ENCODE measurements at places on chromosomes 6 and 20.

DNA sequence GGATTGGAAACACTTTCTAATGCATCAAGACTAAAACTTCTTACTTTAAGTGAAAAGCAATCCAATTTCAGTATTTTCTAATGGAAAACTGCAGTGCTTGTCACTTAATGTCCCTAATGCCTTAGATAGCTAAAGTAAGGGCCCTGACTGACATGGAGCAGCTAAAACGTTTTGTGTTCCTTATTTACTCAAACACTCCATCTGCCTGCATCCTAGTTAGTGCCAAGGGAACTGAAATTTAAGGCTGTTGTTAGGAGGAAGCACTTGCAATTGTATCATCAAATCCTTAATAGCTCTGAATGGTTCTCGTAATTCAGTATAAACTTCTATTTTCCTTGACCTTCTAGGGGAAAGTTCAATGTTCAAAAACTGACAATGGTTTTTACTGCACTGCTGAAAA is 127.4 kb downstream of the GJA10 start:
- DNase-seq, result no peak

- DNase-seq, result no peak
Measured at GRCh38 chr6:170100046-170100445, 190.8 kb downstream of the DLL1 start.

DNA sequence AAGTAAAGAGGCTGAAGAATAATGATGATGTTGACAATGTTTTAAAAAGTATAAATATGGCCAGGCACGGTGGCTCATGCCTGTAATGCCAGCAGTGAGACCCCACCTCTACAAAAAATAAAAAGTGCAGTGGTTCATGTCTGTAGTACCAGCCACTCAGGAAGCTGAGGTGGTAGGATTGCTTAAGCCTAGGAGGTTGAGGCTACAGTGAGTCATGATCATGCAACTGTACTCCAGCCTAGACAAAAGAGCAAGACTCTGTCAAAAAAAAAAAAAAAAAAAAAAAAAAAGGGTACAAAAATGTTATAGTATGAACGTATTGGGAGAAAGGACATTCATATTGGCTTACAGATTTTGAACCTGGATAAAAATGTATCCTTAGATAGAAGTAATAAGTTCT is 543.1 kb upstream of the IRAK1BP1 start:
- DNase-seq, result no peak

DNA sequence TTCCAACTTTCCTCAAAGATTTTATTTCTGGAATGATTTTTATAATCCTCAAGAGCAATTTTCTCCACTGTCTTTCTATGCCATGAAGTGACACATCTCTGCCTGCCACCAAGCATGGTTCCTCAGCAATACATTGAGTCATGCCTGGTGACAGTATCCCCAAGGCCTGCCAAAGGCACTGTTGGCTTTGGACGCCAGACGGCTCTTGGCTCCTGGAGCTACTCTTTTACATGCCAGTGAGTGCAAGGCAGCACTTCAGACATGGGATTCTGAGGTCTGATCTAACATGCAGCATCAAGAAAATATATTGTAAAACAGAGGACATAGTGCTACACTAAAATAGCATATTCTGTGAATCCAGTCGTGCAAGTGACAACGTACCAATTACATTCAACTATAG is 20.1 kb upstream of the PLEKHG1 start:
- DNase-seq, result no peak

DNA sequence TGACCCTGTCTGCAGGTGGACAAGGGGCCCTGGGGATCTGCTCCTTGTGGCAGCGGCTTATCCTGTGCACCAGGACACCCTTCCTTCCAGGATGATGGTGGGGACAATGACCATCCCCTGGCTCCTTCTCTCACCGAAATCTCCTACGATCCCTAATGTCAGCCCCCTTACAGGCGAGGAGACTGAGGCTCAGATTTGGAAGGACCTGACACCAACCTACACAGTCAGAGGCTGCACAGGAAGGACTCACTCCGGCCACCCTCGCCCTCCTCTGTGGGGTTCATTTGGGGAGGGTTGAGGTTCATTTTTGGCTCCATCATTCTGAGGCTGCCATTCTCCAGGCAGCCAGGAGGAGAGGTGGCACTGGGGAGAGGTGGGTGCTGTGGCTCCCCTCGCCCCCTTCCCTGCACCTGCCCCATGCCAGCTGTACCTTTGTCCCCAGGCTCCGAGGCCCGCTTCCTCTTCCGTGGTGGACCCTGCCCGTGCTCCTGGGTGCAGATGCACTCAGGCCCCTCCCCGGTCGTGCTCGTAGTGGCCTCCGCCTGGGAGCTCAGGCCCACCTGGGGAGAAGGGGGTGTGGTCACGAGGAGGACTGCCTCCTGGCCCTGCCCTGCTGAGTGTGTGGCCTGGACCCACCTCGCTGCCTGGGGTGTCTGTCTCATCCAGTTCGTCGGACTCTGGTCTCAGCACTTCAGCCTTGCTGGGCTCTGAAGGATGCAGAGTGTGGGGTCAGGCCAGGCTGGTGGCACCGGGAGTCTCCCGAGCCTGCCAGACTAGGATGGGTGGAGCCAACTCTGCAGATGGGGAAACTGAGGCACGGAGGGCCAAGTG is 5.3 kb upstream of the CABLES2 start:
- DNase-seq, result no peak

GRCh38 chr20:35462351-35462750 is 7.0 kb downstream of the CEP250 start:
- DNase-seq, result no peak

GRCh38 chr6:132391391-132392269 is 9.6 kb downstream of the MOXD1 start:
- DNase-seq, result no peak

- DNase-seq, result no peak
Measured at GRCh38 chr6:121436960-121437850, 1.8 kb downstream of the GJA1 start.

DNA sequence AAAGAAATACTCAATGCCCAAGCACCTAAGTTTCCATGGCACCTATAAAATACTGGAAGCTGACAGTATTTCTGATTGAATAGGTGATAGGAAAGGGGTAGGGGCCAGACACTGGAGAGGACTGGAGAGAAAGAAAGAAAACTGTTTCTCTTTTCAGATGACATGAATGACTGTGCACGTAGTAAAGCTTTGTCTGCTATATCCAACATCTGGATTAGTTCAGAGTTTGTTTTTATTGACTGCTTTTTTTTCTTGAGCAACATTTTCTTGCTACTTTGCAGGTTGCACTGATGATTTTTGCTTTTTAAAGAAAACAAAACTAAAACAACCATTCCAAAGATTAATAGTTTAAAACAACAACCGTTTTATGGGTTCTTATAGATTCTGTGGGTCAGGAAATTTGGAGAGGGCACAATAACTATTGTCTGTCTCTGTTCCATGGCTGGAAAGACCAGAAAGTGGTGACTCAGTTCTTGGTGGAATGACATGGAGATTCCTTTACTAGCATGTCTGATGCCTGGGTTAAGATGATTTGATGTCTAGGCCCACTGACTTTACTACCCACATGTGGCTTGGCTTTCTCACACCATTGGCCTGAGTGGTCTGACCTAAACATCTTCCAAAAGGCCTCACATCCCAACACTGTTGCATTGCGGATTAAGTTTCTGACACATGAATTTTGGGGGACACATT is 12.2 kb upstream of the LRP11 start:
- no peak for DNase-seq

DNA sequence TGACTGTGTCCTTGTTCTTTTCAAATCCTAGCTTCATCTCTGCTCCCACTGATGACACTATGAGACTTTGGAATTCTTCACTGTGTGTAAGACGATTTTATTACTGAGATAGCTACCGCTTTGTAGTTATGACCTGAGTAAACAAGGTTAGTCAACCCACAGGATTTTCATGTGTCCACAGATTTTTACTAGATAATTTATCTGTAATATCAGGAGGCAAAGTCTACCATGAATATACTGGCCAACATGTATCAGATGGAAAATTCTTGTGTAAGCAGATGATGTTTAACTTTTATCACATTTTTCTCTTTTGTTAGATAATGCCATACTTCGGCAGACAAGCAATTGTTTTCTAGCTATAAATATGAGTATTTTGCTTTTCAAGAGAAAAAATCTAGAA is 119.8 kb downstream of the SGK1 start:
- no peak for DNase-seq

DNA sequence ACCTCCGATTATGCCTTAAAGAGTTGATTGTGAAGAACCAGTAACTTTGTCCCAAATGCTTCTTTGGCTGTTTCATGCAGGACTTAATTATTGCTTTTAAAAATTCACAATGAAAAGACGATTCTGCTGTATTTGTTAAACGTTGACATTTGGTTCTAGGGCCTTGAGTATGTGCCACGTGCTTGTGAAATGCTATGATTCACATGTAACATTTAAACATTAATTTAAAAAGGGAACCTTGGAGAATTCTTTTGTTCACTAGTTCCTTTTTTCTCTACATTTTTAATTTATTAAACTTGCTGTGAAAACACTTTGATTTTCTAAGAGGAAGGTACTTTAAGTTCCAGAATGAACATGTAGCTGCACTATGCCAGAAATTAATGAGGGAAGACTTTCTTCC is 9.5 kb downstream of the GZF1 start:
- no peak for DNase-seq

GRCh38 chr6:150349546-150349945 is 19.3 kb upstream of the IYD start:
- DNase-seq, result no peak

DNA sequence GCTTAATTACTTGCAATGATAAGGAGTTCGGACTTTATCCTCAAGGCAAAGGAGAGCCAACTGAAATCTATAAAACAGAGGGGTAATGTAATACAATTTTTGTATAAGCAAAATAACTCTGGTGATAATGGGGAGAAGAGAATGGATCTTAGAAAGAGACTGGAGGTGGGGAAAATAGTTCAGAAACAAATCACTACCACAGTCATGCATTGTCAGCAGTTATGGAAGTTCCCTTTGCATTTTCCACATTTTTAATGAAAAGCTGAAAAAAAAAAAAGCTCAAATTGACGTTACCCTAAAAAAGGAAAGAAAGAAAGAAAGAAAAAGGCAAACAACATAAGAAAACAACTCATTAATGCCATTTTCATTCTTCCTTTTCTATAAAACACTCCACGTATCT is 337.6 kb upstream of the HSF2 start:
- no peak for DNase-seq

DNA sequence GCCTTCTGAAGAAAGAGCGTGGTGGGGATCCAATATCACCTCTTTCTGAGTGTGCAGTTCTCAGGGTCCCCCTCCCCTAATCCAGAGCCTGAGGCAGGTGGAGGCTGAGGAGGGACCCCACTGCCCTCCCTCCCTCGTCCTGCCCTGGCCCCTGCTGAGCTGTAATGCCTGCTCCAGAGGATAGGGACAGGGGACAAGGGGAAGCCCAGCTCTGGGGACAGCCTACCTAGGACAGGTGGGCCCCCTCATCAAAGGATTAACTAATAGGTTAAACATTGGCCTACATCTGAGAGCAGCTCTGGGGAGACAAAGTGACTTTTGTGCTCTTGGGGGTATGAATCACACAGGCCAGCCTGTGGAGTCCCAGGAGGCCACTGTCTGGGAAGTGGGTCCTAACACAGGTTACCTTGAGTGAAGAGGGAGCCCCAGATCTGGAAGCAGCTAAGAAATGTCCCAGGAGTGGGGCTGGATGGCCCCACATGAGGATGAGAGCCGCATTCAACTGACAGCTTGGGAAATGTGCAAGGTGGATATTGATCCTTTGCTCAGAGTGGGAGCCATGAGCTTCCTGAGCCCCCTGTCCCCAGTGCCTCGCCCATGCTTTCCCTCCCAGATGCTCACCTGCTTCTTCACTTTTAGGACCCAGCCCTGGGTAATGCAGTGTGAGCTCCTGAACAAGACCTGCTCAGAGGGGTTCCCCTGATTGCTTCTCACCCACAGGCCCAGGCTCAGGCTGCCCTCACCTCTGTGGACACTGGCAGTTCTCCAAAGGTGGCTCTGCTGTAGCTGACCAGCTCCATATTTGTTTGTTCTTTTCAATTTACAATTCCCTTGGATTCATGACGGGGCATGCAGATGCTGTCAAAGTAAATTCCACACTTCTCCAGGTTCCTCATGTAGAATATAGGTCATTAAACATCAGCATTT is 17.8 kb upstream of the CST9L start:
- DNase-seq, result no peak

- DNase-seq, result no peak
Measured at GRCh38 chr6:15608396-15608795, 54.4 kb downstream of the DTNBP1 start.

DNA sequence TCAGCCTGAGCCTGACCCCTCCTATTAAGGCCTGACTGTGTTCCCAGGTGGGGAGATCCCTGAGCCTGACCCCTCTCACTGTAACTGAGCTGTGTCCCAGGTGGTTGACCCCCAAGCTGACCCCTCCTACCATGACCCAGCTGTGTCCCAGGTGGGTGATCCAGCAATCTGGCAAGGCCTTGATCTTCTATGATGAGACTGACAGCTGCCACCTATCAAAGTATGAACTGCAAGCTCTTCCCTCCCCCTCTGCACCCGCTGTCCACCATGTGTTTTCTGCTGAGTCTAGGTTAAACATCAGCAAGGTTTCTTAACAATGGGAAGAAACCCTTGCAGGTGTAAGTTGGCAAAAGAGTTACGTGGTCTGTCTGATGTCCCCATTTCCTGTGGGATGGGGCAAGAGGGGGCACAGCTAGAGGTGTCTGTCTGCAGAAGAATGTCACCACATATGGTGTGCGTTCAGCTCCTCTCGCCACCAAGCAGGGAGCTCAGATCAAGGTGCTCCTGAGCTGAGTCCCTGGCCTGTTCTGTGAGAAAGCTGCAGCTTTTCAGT is 5.9 kb downstream of the PXDC1 start:
- DNase-seq, result no peak

GRCh38 chr6:35128042-35128441 is 13.1 kb downstream of the TCP11 start:
- no peak for DNase-seq

- peak; percentile 49 for DNase-seq
Measured at GRCh38 chr20:815914-816606, 17.5 kb upstream of the FAM110A start.

GRCh38 chr6:119328254-119328653 is 21.3 kb downstream of the MAN1A1 start:
- no peak for DNase-seq

DNA sequence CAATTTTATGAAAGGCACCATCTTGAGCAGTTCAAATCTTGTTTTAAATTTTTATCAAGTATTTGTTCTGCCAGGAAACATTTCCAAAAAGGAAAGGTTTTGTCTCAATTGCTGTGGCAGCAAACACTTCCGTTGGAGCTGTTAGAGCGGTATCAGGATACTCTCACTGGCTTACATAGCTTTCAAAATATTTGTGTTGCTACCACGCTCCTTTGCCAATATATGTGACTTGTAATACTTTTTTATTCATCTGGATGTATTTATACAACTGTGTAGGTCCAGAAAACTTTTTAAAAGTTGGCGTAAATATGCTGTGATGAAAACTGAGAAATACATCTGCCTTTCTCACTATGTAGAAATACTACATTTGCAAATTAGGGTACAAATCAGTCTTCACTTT is 37.8 kb upstream of the NHSL1 start:
- DNase-seq, result no peak

GRCh38 chr20:44959082-44959637 is 1.0 kb downstream of the TOMM34 start:
- DNase-seq, result no peak
